ENCODE measurements at places on chromosomes 3 and 15.
A peak's percentile ranks its signal among the peaks of the same experiment; 100 is the strongest.

DNA sequence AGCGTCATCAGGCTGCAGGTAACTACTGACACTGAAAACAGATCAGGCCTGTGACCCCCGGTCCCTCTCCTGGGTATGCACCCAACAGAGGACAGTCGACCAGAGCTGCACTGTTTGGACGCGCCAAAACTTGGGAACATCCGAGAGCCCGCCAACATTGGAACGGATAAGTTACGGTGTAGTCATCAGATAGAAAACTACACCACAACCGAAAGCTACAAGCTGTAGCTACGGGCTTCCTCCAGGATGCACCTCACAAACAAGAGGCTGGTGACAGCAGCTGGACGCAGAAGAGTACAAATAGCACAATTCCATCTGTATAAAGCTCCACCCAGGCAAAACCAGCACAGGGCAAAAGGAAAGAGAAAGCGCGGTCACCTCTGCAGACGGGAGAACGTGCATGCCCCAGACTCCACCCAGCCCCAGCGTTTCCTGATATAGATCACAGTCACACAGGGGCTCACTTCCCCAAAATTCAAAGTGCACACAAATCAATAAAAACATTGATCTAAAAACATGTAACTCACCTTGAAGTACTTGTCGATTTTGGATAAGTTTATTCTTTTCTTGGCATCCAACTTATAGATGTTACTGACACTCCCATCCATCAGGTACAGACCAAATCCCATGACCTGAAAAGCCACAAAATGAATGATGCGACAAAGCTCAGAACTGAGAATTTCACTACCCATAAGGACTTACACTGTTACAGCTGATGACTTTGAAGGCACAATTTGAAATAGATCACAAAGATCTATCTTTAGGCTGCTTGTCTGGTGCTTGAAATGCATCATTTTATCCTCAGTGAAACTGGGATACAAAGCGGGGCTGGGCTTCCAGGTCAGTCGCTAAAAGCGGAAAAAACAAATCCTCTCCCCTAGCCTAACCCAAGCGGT lies 43.3 kb downstream of the CYFIP1 start:
- DNase-seq: no peak

DNA sequence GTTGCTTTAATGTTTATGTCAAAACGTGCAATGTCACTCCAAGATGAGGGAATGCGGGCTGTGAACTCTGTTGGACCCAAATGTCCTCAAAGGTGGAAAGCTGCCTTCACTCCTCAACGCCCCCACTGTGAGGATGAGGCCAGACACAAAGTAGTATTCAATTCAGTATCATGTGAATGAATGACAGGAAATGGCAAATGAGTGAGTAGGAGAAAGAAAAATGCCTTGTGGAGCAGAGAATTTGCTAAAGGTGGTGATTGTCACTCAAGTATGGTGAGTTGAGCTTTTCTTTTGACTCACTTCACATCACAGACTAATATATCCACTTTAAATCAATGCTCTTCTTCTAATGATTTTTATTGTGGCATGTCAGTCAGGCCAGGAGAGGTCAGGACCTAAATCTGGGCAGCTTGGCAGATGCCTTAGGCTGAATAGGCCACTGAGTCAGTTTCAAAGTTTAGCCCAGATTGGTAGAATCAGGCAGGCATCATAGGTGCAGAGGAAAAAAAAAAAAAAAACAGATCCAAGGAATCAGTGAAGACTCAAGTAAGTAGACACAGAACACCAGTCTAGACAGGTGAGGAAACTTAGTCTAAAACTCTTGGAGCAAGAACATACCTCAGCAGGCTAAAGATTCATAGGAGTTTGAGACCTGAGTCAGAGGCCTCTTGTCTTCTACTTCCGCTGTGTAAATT lies 71.0 kb upstream of the ZBED2 start:
- DNase-seq: peak; percentile 65

DNA sequence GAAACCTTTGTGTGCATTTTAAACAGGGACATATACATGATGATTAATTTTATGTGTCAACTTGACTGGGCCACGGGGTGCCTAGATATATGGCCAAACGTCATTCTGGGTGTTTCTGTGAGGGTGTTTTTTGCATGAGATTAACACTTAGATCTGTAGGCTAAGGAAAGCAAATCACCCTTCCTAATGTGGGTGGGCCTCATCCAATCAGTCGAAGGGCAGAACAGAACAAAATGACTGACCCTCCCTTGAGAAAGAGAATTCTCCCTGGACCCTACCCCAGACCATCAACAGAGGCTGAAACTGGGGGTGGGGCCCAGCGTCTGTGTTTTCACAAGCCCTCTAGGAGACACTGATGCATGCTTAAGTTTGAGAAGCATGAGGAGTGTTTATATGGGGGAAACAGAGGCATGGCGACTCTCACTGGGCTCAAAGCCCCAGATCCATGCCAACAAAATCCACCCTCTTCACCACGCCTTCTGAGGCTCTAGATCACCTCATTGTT lies 56.2 kb downstream of the ITGA11 start:
- no peak for DNase-seq

DNA sequence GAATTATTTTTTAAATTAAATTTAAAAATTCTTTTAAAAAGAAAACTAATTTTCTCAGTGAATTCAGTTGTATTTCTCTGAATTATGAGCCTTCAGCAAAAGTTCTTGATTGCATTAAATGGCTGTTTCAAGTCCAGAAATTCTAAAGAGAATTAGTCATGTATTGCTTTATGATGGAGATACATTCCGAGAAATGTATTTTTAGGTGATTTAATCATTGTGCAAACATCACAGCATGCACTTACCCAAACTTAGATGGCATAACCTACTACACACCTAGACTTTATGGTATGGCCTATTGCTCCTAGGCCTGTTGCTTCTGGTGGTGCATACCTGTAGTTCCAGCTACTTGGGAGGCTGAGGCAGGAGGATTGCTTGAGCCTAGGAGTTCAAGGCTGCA lies 44.3 kb upstream of the GCNT3 start:
- DNase-seq: no peak

DNA sequence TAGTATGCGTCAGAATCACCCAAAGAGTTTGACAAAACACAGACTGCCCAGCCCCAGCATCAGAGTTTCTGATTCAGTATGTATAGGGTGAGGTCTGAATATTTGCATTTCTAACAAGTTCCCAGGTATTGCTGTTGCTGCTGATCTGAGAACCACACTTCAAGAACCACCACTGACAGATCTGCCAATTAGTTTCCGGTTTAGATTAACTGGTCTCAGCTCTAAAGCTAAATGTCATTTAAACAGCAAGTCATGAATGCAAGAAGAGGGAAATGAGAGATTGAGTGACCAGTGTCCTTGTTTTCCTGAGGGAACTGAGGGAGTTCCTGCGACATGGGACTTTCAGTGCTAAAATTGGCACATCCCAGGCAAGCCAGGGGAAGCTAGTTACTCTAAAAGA lies 305.0 kb downstream of the ZNF385D start:
- DNase-seq: no peak

All from activated CD4-positive, alpha-beta T cell treated with anti-CD3 and anti-CD28 coated beads, Interleukin-10, Interleukin-2, amounts not matched to agents 100 ng/mL and 50 ng/mL, durations not matched to agents 16 hours and 8 hours (primary cell).